EL (cell line): ENCODE measurements at places on chromosomes 6 and 20.

GRCh38 chr6:41649596-41649995, 11.3 kb downstream of the MDFI start:
- DNase-seq, result no peak

DNA sequence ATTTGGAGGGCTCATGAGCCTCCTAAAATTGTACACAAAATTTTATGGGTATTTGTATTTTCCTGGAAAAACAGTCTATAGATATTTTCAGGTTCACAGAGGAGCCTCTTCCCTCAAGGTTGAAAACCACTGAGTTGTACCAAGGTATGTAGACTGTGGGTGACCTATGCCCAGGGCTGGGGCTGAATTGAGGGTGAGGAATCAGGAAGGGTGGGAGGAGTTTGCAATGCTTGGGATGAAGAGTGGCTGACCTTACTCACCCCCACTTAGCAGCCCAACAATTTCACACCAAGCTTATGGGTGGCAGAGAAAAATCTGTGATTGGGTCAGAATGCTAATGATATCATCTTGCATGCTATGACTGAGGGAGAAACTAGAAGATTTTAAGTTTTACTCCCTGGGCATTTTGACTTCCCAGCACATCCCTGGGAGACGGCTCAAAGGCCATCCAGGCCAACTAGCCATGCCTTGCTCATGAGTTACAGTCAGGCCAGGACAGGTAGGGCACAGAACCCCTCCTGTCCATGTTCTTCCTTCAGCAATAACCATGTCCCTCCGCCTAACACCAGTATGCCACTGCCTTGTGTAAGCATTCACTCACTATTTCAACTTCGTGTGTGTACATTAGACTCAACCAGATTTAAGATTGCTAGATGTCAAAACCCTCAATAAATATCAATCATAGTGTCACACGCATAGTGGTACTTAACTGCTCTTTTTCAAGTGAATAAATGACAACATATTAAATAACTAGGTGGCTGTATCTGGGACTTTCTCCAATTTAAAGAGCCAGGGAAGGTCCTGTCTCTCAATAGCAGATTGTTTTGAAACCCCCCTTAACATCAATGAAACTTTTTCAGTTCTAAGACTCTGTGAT, 16.6 kb downstream of the ADTRP start:
- peak; percentile 13 for DNase-seq

- DNase-seq, result no peak
These were observed 380.5 kb downstream of the TFAP2B start for GRCh38 chr6:51199105-51199552.

DNA sequence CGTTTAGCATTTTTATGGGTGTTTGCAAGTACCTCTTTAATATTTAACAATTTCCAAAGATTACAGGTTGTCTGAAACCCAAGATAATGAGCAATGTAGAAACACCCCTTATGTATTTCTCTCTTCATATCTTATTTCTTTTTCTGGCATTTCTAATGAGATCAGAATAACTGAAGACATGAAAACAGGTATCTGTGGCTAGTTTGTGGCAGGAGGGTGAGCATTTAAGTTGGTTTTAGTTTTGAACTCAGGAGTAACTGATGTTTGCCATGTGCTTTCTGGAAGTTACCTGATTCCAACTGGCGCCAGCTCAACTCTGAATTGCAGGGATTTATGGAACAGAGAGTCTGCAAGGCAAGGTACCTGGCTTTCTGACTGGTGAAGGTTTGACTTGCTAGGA, 35.4 kb upstream of the PRL start:
- DNase-seq, result no peak

GRCh38 chr6:125738276-125738675, 11.2 kb upstream of the HEY2 start:
- no peak for DNase-seq

- peak; percentile 68 for DNase-seq
These were observed 751.0 kb downstream of the CD109 start for GRCh38 chr6:74447013-74447412.

DNA sequence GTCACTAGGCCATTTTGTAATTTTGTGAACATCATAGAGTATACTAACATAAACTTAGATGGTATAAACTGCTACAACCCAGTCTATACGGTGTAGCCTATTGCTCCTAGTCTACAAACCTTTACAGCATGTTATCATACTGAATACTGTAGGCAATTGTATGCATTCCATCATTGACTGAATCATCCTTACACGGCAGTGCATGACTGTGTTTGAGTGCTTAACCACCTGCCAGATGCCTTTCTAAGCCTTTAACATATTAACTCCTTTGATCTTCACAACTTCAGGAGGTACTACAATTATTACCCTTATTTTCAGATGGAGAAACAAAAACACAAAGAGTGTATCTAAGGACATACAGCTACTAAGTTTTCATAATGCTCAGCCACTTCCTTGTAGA, 14.0 kb downstream of the DPPA5 start:
- DNase-seq, result peak; percentile 42

GRCh38 chr6:89244241-89244985, 27.3 kb upstream of the GABRR1 start:
- no peak for DNase-seq

GRCh38 chr20:38547288-38548085, 33.5 kb upstream of the ADIG start:
- no peak for DNase-seq

DNA sequence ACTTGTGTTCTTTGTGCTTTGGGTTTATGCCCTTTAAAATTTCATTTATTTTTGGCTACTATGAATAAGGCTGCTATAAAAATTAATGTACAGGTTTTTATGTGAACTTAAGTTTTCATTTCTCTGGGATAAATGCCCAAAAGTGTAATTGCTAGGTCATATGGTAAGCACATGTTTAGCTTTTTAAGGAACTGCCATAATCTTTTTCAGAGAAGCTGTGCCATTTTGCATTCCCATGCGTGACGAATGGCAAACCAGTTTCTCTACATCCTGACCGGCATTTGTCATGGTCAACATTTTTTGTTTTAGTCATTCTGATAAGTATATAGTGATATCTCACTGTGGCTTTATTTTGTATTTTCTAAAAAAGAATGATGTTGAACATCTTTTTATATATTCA, 236.0 kb upstream of the SGK1 start:
- peak; percentile 81 for DNase-seq

DNA sequence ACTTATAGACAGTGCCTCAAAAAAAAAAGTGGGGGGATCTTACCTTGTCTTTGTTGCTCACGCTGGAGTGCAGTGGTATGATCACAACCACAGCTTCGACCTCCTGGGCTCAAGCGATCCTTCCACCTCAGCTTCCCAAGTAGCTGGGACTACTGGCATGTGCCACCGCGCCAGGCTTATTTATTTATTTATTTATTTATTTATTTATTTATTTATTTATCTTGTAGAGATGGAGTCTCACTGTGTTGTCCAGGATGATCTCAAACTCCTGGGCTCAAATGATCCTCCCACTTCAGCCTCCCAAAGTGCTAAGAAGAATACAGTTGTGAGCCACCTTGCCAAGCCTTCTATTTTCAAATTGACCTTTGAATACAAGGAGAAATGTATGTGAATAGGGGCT, 553.0 kb upstream of the BTBD3 start:
- no peak for DNase-seq

- DNase-seq, result peak; percentile 21
These were observed 219.8 kb upstream of the ARID1B start for GRCh38 chr6:156557251-156557910.

DNA sequence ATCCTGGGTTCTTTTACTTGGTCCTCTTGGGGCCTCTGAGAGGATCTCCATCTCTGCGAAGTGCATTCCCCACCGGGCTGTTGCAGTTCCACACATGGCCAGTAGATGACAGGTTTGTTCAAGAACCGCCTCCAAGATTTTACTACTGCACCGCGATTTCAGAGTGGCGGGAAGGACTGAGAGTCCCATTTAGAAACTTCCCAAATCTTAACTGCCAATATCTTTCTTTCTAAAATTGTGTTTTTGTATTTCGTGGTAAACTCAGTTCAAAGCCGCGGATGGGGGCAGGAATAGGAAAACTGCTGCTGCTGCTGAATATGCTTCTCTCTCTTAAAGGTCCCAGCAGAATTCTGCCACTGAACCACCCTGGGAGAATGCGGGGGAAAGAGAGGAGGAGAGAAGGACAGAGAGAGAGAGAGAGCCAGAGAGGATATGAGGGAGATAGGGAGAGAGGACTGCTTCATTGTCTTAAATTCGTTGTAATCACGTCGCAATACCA, 8.6 kb upstream of the BTNL2 start:
- peak; percentile 76 for DNase-seq

GRCh38 chr20:50163570-50164317, 10.2 kb upstream of the PEDS1 start:
- no peak for DNase-seq

DNA sequence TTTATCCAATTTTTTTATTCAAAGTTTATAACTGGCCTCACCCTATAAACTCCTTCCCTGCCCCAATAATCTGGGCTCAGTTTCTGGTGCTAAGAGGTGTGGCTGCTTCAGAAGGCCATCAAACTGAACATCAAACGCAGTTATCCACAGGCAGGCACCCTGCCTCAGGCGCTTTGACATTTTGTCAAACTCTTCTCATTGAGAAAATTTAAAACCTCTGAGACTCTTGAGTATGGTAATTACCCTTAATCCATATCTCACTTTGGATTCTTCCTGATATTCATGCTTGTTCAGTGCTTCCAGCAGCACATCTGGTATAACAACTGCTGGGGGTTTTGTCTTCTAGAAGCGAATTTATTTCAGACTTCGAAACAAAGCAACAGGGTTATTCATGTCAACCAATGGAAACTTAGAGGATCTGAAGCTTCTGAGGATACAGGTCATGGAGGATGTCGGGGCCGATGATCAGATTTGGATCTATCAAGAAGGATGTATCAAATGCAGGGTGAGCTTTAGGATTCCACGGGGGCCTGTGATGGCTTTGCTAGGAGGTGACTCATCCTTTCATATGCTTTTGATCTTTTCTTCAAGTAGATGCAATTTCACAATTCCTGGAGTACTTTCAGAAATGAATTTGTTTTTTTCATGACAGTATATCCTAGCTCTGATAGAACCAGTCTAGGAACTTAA, 68.2 kb downstream of the RTN4IP1 start:
- peak; percentile 60 for DNase-seq

GRCh38 chr6:70409216-70409615, 4.1 kb upstream of the FAM135A start:
- no peak for DNase-seq

- DNase-seq, result no peak
These were observed 507.5 kb downstream of the PHF3 start for GRCh38 chr6:64143101-64143500.

- no peak for DNase-seq
These were observed 184.3 kb upstream of the OLIG3 start for GRCh38 chr6:137678451-137678850.

- peak; percentile 41 for DNase-seq
These were observed 8.0 kb downstream of the TP53RK start for GRCh38 chr20:46681032-46681854.

- no peak for DNase-seq
These were observed 27.8 kb downstream of the MAP3K4 start for GRCh38 chr6:161019324-161019839.

- DNase-seq, result peak; percentile 95
These were observed 27.3 kb upstream of the STX16 start for GRCh38 chr20:58623579-58624473.

GRCh38 chr6:29619578-29620160, 13.3 kb downstream of the GABBR1 start:
- no peak for DNase-seq

DNA sequence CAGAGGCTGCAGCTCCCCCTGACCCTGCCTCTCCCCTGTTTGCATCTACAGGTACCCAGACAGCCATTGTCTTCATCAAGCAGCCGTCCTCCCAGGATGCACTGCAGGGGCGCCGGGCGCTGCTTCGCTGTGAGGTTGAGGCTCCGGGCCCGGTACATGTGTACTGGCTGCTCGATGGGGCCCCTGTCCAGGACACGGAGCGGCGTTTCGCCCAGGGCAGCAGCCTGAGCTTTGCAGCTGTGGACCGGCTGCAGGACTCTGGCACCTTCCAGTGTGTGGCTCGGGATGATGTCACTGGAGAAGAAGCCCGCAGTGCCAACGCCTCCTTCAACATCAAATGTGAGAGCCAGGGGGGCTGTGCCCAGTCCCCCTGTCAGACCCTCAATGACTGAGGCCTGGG, 42.1 kb upstream of the SRF start:
- DNase-seq, result peak; percentile 65

DNA sequence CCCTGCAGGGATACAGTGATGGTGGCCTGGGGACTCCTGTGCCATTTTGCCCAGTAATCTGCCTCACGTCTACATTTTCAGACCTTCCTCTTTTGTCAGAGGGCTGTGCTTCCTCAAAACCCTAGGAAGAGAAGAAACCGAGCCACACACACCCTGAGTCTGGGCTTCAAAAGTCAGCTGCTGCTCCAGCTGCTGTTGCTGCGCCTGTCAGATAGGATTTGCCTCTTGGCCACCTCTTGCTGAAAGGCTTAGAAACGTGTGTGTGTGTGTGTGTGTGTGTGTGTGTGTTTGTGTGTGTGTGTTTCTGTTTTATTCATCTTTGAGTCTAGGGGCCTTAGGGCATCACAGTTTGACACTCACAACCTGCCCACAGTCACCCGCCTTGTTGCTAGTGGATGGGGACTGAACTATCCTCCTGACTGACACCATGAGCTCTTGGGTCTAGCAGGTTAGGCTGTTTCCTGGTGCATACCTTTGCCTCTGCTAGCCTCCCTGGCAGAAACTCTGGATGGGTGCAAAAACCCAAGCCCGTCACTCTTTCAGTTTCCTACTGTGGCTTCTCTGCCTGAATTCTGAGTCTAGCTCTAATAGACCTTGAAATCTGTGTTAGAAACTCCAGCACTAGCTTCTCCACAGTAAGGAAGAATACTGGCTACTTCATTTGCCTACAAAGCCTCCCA, 94.9 kb upstream of the CEP85L start:
- DNase-seq, result no peak

DNA sequence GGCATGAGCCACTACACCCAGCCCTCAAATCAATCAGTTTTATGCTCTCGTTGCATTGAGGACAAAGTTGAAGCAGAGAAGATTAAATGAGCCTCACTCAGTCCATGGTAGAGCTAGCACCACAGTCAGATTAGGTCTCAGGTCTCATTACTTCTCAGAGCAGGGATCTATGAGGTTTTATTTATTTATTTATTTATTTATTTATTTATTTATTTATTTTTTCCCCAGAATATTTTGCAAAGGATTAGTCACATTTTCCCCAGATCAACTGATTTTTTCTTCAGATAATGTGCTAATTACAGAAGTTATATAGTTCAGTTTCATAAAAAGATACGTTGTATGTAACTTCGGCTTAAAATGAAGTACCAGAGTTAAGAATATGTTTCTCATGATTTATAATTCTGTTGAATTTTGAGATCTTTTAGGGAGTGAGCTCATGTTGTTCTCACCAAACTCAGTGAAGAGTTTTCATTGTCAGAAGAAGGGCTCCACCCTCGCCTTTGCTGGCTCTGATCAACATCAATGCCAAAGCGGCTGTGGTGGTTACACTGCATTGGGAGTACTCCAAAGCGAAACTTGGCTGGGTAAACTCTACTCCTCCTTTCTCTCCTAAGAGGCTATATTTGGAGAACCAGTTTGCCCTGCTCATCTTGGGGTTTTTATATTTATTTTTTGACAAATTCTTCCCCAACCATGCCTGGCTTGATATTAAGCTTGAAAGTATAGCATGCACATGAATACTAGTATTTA, 12.9 kb upstream of the ID4 start:
- DNase-seq, result no peak

GRCh38 chr6:114955363-114955762, 612.5 kb upstream of the HS3ST5 start:
- DNase-seq, result no peak
